Thoracic aorta (tissue), 2 donors: ENCODE measurements at places on chromosomes 1 and 21. TPM values are rescaled to one million over a fixed set of nuclear protein-coding genes. Genes with fewer than 3 reads are reported as not detected.

DNA sequence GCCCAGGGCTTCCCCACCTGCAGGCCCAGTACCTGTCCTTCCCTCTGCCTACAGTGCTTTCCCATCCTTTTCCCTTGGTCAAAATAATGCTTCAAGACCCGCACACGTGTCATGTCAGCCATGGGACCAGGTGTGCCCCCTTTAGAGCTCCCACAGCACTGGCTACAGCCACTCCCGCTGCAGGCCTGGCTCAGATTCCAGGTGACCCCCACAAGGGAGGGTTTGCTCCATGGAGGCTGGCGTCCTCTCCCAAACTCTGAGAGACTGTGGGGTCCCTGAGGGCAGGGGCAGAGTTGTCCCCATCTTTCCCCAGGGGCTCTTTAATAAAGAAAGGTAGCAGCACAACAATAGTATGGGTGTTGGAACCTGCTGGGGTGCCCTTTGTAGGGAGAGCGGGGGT lies 66.4 kb upstream of the RUNX3 start:
- no peaks in the 10 kb centered on the region for H3K36me3 ChIP-seq
- no peak for DNase-seq
- H3K4me3 ChIP-seq = no peak overlapping the region
- H3K4me1 ChIP-seq = no peaks in the 10 kb centered on the region
- H3K27ac ChIP-seq = no peak overlapping the region
- H3K27me3 ChIP-seq = no peaks in the 10 kb centered on the region

- no peaks in the 10 kb centered on the region for H3K4me1 ChIP-seq
- no peak for DNase-seq
- H3K36me3 ChIP-seq = no peaks in the 10 kb centered on the region
- H3K27ac ChIP-seq = no peak overlapping the region
- no peak overlapping the region for H3K4me3 ChIP-seq
These were observed 16.5 kb upstream of the NPHP4 start for GRCh38 chr1:6008696-6009095.

The URB2 gene
- total RNA-seq = 8.5 TPM

- no peak overlapping the region for H3K4me3 ChIP-seq
- H3K36me3 ChIP-seq = no peaks in the 10 kb centered on the region
- no peak overlapping the region for H3K27ac ChIP-seq
- H3K4me1 ChIP-seq = no peaks in the 10 kb centered on the region
These were observed 53.4 kb downstream of the DMAP1 start for GRCh38 chr1:44266400-44267344.

GRCh38 chr21:45971616-45972352 lies 9.8 kb upstream of the COL6A1 start:
- H3K27me3 ChIP-seq = no peaks in the 10 kb centered on the region
- H3K36me3 ChIP-seq = no peaks in the 10 kb centered on the region
- H3K4me1 ChIP-seq = peaks cover 17% of the 10 kb centered on the region
- peak overlapping the region; percentile 75 for H3K4me3 ChIP-seq

DNA sequence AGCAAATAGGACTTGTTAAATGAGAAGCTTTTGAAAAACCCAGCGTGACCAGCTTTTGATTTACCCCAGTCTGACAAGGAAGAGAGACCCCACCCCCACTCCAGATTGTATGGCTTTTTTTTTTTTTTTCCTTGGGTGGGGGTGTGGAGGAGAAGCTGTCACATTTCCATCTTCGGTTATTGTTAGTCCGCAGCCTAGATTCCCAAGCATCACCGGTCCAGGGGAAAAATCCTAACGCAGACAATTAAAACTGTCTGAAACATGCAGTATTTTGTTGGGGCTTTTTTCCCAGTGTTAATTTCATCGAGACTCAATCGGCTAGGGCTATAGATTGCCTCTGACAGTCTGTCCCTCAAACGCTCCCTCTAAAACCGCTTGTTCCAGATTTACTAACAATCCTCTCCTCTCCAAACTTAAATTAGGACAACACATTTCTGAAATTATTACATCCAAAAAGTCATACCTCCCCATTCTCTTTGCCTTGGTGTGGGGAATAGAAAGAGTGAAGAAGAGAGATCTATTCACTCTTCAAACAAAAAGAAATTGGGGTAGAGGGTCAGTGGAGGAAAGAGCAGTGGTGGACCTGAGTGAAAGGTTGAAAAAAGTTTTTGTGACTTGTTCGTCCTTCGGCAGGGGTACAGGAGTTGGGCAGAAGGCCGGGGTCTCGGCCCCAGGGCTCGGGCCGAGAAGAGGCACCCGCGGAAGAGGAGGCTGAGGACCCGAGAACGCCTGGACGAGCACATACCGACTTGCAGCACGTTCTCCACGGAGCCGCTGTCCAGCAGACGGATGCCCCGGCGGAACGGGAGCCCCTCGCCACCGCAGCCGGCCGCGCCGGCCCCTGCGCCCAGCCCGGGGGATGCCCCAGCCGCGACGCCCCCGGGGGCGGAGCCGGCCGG lies 1.1 kb downstream of the ZSWIM5 start:
- no peak for DNase-seq
- no peak overlapping the region for H3K27ac ChIP-seq
- no peaks in the 10 kb centered on the region for H3K4me1 ChIP-seq
- H3K4me3 ChIP-seq = peak overlapping the region; percentile 71
- no peaks in the 10 kb centered on the region for H3K27me3 ChIP-seq
- H3K36me3 ChIP-seq = no peaks in the 10 kb centered on the region

The CLSTN1 gene
- 78.6 TPM for total RNA-seq

The C8B gene
- total RNA-seq = not detected

DNA sequence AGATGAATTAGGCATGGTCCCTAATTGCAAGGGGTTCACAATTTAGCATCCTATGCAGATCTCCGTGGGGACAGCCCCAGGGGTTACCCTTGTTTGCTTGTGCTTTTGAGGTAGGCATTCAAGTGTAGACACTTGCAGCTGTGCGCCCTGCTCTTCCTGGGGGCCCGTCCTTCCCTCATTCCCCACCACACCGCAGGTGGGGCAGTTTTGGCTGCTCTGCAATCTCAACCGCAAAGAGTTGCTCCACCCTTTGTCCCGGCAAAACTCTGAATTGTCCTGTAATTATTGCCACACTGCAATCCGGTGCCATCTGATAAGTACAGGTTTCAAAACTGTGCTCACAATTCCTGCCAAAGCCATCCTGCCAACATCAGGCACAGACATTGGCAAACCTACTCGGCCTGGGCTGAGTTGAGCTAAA lies 65.4 kb upstream of the LYST start:
- H3K36me3 ChIP-seq = no peaks in the 10 kb centered on the region
- H3K4me1 ChIP-seq = peaks cover 20% of the 10 kb centered on the region
- no peak overlapping the region for H3K27ac ChIP-seq
- no peak overlapping the region for H3K4me3 ChIP-seq
- no peak for DNase-seq

The TINAGL1 gene
- 581 TPM for total RNA-seq

The MR1 gene
- total RNA-seq = 30.0 TPM

The CNIH3 gene
- total RNA-seq = 0.21 TPM

DNA sequence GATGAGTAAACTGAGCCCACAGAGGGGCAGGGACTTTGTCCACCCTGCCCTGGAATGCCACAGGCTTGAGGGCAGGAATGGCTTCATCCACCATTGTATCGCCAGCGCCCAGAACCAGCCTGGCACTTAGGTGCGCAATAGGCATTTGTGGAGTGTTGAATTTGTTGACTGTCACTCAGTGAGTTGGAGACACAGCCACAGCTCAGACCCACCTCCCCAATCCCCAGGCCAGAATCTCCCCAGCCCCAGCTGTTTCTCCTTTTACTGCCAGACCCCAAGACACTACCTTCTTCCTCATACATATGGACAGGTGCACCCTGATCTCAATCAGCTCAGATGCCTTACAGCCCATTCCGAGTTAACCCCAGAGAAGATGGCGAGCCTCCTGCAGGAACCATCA lies 674.5 kb downstream of the MATN1 start:
- no peaks in the 10 kb centered on the region for H3K4me1 ChIP-seq
- no peak overlapping the region for H3K4me3 ChIP-seq
- H3K27me3 ChIP-seq = no peaks in the 10 kb centered on the region
- H3K27ac ChIP-seq = no peak overlapping the region

DNA sequence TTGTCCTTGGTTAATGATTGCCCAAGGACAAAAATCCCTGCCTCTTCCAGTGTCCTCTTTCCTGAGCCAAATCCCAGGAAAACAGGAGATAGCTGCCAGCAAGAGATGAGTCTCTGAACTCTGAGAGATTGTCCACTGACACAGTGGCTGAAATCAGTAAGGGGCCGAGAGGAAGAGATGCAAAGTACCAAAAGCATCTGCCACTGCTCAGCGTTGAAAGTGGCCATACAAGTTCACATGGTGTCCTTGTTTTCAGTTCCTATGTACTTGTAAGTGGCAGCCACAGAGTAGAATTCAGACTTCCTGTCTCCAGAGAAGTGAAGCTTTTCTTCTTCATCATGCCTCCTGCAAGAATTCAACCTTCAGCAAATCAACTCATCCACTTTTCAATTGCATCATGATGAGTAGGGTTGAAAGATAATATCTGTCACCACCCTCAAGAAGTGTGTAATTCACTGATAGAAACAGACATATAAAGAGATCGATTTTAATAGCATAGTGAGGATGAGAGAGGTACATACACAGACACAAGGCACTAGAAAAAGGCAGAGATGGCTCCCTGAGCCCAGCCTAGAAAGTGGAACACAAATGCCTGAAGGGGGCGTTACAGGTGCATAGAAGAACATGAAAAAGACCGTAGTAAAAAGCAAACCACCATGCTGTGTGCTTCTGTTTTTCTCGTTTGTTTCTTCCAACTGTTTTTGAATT lies 185.8 kb downstream of the MRPL39 start:
- no peak overlapping the region for H3K27ac ChIP-seq
- DNase-seq = no peak
- no peaks in the 10 kb centered on the region for H3K27me3 ChIP-seq
- H3K4me3 ChIP-seq = no peak overlapping the region
- no peaks in the 10 kb centered on the region for H3K36me3 ChIP-seq

DNA sequence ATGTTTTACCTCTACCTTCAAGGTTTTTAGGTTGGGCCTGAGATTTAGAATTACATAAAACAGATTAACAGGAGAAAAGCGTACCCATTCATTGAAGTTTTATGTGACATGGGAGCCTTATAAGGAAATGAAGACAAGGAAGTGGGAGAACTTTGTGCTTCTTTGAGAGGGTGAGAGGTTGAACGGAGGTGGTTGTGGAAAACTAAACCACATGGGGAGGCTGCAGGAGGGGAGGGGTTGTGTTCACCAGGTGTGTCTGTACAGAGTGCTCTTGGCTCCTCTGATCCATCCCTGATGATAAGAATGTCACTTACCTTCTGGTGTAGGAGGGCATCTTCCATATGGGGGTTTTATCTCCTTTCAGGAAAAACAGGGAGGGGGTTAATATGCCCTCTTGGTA lies 2.7 kb downstream of the SLX9 start:
- peaks cover 16% of the 10 kb centered on the region for H3K4me1 ChIP-seq
- H3K36me3 ChIP-seq = no peaks in the 10 kb centered on the region
- no peaks in the 10 kb centered on the region for H3K27me3 ChIP-seq
- no peak overlapping the region for H3K27ac ChIP-seq
- no peak for DNase-seq
- no peak overlapping the region for H3K4me3 ChIP-seq

DNA sequence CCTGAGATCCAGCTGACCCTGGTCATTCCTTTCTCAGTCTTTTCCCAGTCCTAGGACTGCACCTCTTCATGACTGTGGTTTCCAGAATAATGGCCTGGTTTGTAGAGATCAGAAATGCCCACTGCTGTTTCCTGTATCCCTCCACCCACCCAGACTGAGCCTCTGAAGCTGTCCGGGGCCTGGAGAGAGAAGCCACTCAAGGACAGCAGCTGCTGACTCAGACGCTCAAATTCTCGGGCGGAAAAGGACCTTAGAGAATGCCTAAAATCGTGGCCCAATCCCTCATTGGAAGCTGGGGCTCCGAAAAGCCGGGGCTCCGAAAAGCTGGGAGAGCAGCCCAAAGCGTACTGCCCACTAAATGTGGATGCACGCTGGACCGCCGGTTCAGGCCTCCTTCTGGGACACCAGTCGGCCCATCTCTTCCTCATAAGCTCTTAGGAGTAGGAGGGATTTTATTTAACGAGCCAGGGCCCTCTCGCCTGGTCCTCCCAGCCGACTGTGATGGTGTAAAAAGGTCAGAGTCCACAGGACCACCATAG lies 7.8 kb upstream of the GPR61 start:
- H3K4me3 ChIP-seq = peak overlapping the region; percentile 61
- H3K4me1 ChIP-seq = peaks cover 5% of the 10 kb centered on the region
- no peaks in the 10 kb centered on the region for H3K27me3 ChIP-seq
- no peak overlapping the region for H3K27ac ChIP-seq
- H3K36me3 ChIP-seq = no peaks in the 10 kb centered on the region
- DNase-seq = no peak

GRCh38 chr1:180923021-180923841 lies 10.5 kb downstream of the KIAA1614 start:
- H3K4me1 ChIP-seq = peaks cover 15% of the 10 kb centered on the region
- no peaks in the 10 kb centered on the region for H3K27me3 ChIP-seq
- peaks cover 7% of the 10 kb centered on the region for H3K36me3 ChIP-seq
- no peak for DNase-seq
- no peak overlapping the region for H3K27ac ChIP-seq

GRCh38 chr1:10726355-10726754 lies 70.1 kb downstream of the CASZ1 start:
- no peaks in the 10 kb centered on the region for H3K36me3 ChIP-seq
- no peaks in the 10 kb centered on the region for H3K27me3 ChIP-seq
- no peak overlapping the region for H3K27ac ChIP-seq
- no peak overlapping the region for H3K4me3 ChIP-seq
- H3K4me1 ChIP-seq = peaks cover 15% of the 10 kb centered on the region

GRCh38 chr1:100736324-100736723 lies 16.8 kb downstream of the VCAM1 start:
- H3K4me1 ChIP-seq = peaks cover 32% of the 10 kb centered on the region
- no peaks in the 10 kb centered on the region for H3K27me3 ChIP-seq
- DNase-seq = no peak
- H3K36me3 ChIP-seq = no peaks in the 10 kb centered on the region

GRCh38 chr21:38170283-38170682 lies 86.5 kb upstream of the KCNJ15 start:
- H3K36me3 ChIP-seq = no peaks in the 10 kb centered on the region
- peak overlapping the region; percentile 29 for H3K27ac ChIP-seq
- peaks cover 20% of the 10 kb centered on the region for H3K4me1 ChIP-seq

GRCh38 chr1:166905900-166906299 lies 29.8 kb upstream of the TADA1 start:
- peak overlapping the region; percentile 20 for H3K4me3 ChIP-seq
- peaks cover 18% of the 10 kb centered on the region for H3K4me1 ChIP-seq
- H3K36me3 ChIP-seq = no peaks in the 10 kb centered on the region

- peak overlapping the region; percentile 52 for H3K4me3 ChIP-seq
- no peaks in the 10 kb centered on the region for H3K4me1 ChIP-seq
- no peak overlapping the region for H3K27ac ChIP-seq
- no peaks in the 10 kb centered on the region for H3K27me3 ChIP-seq
- DNase-seq = no peak
These were observed 2.5 kb downstream of the PRKACB start for GRCh38 chr1:84146411-84147032.

DNA sequence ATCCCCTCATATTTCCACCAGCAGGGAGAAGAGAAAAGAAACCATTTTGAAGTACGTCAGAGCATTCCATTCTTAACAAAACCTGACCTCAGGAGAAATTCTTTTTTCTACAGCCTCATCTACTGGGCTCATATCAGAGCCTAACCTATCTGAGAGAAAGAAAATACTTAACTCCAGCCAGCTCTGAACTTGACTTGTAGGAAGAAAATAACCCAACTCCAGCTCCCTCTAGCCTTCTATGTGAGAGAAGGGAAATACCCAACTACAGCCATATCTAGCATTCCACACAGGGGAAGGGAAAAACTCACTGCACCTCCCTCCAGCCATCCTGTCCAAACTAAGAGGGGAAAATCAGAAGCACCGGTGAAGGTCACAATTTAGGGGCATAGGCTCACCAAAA lies 57.7 kb downstream of the SPATA6 start:
- H3K36me3 ChIP-seq = no peaks in the 10 kb centered on the region
- H3K27me3 ChIP-seq = no peaks in the 10 kb centered on the region
- H3K4me1 ChIP-seq = peaks cover 6% of the 10 kb centered on the region
- DNase-seq = no peak
- peak overlapping the region; percentile 35 for H3K27ac ChIP-seq
